IMR-90 (cell line): ENCODE measurements at places on chromosomes 2 and 18. TPM values are rescaled to one million over a fixed set of nuclear protein-coding genes. Genes with fewer than 3 reads are reported as not detected.
A peak's percentile ranks its signal among the peaks of the same experiment; 100 is the strongest.

DNA sequence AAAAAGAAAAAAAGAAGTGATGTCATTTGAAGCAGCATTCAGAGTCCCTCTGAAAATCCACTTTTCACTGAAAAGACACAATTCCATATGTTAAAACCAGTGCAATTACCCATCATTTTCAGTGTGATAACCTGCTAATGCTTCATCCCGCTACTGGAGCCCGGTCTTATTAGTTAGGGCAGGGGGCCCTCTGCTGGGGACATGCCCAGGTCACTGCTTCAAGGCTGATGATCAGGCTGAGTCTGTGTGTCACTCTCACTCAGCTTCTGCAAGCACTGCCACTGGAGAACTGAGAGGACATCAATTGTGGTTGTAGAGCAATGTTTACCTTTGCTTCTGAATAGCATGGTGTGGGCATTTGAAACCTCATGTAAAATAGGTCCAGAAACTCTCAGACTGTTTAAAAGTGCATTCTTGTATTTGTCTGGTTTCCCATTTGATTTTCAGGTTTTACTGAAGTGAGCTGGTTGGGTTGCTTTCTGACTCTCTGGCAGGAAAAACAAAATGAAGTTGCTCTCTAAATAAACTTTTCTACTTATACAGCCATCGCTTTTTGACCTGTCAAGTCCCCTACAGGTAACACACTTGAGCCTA lies 49.2 kb upstream of the NXPH2 start:
- peak; percentile 4 for DNase-seq

The KIF5C gene
- 0.18 and 0.28 TPM in 2 replicates for total RNA-seq

The TMEM200C gene
- total RNA-seq = 1.4 and 1.7 TPM in 2 replicates

GRCh38 chr2:97546711-97547110 lies 43.0 kb downstream of the ANKRD36B start:
- DNase-seq = no peak

The ARHGEF4 gene
- total RNA-seq = 2.7 and 3.3 TPM in 2 replicates

GRCh38 chr2:59302683-59303082 lies 1061.6 kb upstream of the FANCL start:
- DNase-seq = no peak

DNA sequence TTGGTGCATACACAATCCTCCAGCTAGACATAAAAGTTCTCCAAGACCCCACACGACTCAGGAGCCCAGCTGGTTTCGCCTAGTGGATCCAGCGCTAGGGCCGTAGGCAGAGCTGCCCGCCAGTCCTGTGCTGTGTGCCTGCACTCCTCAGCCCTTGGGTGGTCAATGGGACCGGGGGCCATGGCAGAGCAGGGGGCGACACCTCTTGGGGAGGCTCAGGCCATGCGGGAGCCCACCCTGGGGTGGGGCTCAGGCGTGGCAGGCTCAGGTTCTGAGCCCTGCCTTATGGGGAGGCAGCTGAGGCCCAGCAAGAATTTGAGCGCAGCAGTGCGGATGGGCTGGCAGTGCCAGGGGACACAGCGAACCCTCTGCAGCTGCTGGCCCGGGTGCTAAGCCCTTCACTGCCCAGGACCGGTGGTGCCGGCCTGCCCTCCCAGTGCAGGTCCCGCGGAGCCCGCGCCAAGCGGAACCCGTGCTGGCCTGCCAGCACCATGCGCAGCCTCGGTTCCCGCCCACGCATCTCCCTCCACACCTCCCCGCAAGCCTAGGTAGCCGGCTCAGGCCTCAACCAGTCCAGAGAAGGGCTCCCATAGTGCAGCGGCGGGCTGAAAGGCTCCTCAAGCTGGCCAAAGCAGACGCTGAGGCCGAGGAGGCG lies 1566.6 kb upstream of the SLC39A10 start:
- no peak for DNase-seq

The REEP1 gene
- total RNA-seq = under 0.01 TPM in 2 replicates

- DNase-seq = no peak
Measured at GRCh38 chr2:112480530-112481049, 1.4 kb upstream of the TTL start.

DNA sequence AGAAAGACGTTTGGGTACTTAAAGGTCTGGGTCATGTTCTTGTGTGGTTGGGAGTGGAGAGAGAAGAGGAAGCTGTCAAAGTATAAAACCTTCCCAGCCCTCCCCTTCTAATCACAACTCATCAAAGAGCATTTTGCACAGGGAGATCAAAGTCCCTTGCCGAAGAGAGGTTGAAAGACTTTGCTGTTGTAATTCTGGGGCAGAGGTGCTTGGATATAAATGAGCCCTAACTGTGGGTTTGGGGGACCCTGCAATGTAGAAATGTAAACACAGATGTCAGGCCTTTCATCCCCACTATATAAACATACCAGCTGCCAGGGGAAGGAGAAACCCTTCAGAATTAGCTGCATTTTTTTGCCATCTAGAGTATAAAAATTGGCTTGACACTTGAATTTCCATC lies 182.1 kb downstream of the ETAA1 start:
- no peak for DNase-seq

The GRB14 gene
- total RNA-seq = not detected in 2 replicates

DNA sequence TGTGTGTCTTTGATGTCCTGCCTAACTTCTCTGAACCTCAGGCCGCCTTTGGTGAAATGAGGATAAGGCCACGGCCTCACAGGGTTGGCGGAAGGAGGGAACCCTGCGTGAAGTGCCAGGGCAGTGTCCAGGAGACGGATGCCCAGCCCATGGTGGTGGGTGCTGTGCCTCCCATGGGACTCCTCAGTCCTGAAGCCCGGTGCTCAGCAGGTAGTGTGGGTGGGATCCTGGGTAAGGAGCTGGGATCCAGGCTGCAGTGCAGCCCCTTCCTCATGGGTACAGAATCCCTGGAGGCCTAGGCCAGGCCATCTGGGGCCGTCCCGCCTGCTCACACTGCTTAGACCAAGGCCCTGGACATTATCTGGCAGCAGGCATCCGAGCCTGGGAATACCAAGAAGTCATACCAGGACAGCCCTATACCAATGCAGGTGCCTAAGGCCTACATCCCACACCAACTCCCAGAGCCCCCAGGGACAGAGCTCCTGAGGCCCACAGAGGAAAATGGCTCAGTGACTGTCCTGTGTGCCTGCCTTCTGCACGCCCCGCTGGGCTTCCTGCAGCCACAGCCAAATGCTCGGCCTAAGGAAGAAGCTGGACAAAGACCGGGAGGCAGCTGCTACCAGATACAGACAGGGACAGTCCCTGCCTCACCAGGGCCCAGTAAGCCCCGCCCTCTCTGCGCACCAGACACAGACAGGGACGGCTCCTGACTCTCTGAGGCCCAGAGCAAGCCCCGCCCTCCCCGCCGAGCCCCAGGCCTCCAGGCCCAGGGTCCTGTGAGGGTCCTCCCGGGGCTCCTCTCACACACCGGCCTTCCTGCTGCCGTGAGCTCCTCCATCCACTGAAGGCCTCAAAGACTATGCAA lies 78.0 kb downstream of the NDUFA10 start:
- DNase-seq = no peak

The GALNT3 gene
- total RNA-seq = 2.0 and 4.4 TPM in 2 replicates

GRCh38 chr2:239829326-239829725 lies 195.8 kb downstream of the NDUFA10 start:
- DNase-seq = no peak

DNA sequence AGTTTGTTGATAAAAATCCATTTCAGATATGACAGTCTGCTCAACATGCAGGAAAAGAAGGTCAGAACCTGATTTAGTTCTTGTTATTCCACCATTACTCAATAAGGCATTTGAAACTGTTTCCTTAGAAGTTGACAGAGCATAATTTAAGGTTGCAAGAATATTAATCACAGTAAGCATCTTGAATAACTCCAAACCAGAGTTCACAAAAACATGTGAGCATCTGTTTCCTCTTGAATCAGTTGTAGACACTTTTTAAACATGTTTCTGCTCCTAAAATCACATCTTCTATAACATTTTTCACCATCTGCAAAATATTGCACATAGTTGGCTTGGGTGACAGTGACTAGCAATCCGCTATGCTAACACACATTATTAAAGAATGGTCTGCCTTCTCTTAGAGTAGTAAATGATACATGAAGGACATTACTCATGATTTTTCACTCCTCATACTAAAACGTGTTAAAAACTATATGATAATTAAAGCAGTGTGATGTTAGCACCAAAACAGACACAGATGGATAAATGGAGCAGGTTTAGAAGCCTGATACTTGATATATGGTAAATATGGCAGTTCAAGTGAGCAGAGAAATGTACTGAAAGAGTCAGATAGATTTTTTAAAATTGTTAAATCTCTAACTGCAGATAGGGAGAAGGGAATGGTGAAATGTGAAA lies 30.3 kb downstream of the AKAIN1 start:
- DNase-seq = no peak

The SPR gene
- total RNA-seq = 15.8 and 17.4 TPM in 2 replicates

- DNase-seq = no peak
Measured at GRCh38 chr2:189583227-189584198, 2.9 kb upstream of the SLC40A1 start.

The IL18R1 gene
- total RNA-seq = 0.18 and 0.28 TPM in 2 replicates

GRCh38 chr2:96114546-96114902 lies 1.8 kb downstream of the ADRA2B start:
- no peak for DNase-seq
